RWPE2 (cell line): ENCODE measurements at places on chromosomes 5 and 9.

GRCh38 chr5:170429014-170429413 lies 39.8 kb upstream of the KCNMB1 start:
- H3K4me1 ChIP-seq: no peaks in the 10 kb centered on the region
- no peak overlapping the region for H3K27ac ChIP-seq
- no peak overlapping the region for H3K4me3 ChIP-seq
- H3K36me3 ChIP-seq: no peaks in the 10 kb centered on the region
- DNase-seq: no peak

GRCh38 chr5:174572591-174572990 lies 151.8 kb upstream of the MSX2 start:
- no peaks in the 10 kb centered on the region for H3K27me3 ChIP-seq
- no peak overlapping the region for H3K27ac ChIP-seq
- H3K4me3 ChIP-seq: no peak overlapping the region
- DNase-seq: no peak
- H3K4me1 ChIP-seq: peaks cover 11% of the 10 kb centered on the region

DNA sequence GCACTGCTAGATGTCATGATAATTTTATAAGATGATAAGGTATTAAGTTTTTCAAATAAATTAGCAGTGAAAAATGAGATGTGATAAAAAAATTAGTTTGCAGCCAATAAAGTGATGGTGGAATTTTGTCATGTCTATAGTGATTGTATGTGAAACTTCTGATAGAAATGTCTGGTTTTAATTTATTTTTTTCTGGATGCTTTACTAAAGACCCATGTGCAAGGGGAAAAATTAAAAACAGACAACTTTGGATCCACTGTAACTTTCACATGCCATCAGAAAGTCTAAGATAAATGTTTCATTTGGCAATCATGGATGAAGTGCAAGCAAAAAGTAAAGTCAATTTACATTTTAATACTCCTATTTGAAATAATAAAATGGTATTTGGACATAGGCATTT lies 4.4 kb upstream of the NDUFS4 start:
- no peak overlapping the region for H3K4me3 ChIP-seq
- no peaks in the 10 kb centered on the region for H3K36me3 ChIP-seq
- H3K4me1 ChIP-seq: peaks cover 7% of the 10 kb centered on the region
- DNase-seq: no peak

- peaks cover 39% of the 10 kb centered on the region for H3K36me3 ChIP-seq
- no peak for DNase-seq
- peaks cover 4% of the 10 kb centered on the region for H3K4me1 ChIP-seq
- no peak overlapping the region for H3K4me3 ChIP-seq
These were observed 1.7 kb upstream of the MRNIP start for GRCh38 chr5:179860301-179860700.

DNA sequence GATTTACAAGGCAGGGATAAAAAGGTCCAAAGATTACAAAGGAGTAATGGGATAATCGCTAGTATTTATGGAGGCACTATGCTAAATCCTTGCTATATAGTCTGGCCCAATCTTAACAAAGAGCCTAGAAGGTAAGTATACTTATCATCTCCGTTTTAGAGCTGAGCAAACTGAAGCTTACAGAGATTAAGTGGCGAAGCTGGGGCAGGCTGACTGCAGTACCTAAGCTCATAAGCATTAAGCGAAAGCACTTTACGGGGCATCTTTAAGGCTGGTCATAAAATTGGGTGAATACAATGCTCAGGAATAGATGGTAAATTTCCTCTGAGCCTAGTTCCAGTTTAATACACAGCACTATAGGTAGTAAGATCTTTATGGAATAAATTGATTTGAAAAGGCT lies 30.0 kb upstream of the ZNF366 start:
- H3K4me1 ChIP-seq: no peaks in the 10 kb centered on the region
- no peak for DNase-seq
- no peak overlapping the region for H3K4me3 ChIP-seq
- H3K27ac ChIP-seq: no peak overlapping the region
